Glutamatergic neuron (in vitro differentiated cells): ENCODE measurements at places on chromosomes 12 and 14. TPM values are rescaled to one million over a fixed set of nuclear protein-coding genes. Genes with fewer than 3 reads are reported as not detected.
A peak's percentile ranks its signal among the peaks of the same experiment; 100 is the strongest.

Gene LMBR1L
- total RNA-seq: 371 TPM

Gene SLC5A8
- not detected for total RNA-seq

Gene CIROP
- total RNA-seq: not detected

GRCh38 chr12:119826661-119827445 is 50.3 kb downstream of the CIT start:
- DNase-seq: no peak

DNA sequence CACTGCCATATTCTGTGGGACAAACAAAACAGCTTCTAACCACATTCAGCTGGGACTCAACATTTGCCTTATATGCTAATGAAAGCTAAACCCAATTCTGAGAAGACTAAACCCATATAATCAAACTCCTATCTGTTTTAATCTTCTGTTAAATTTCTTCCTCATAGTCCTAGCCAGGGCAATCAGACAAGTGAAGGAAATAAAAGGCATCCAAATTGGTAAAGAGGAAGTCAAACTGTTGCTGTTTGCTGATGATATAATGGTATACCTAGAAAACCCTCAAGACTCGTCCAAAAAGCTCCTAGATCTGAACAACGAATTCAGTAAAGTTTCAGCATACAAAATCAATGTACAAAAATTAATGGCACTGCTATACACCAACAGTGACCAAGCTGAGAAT is 157.1 kb downstream of the PHLDA1 start:
- DNase-seq: no peak

DNA sequence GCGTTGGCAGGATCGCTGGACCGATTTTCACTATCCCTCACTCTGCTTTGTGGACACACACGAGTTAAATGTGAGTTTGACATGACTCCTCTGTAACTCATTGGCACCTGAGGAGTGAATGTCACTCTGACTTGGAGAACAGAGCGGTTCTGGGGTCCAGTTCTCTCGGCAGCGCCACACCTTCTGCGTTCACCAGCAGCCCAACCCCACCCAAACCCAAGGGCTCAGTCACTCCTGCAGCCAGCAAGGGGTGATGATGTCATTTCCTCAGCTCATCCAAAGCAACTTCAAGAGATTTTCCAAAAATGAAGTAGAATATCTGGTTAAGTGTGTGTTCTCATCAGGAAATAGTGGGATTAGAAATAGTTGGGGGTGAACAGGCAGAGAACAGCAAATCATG is 36.3 kb downstream of the ADGRD1 start:
- no peak for DNase-seq

DNA sequence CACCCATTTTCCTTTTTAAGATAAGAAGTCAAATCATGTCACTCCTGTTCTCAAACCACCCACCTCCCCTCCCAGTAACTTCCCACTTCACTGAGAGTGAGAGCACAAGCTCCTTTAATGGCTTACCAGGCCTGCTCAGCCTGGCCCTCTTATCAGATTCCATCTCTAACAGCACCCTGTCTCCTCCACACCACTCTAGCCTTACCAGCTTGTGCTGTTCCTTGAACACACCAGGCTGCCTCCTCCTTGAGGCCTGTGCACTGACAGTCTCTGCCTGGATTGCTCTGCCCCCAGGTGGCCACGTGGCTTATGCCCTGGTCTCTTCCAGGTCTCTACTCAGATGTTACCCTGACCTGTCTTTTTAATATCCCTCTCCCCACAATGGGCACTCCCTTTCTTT is 40.1 kb upstream of the EVL start:
- peak; percentile 57 for DNase-seq

GRCh38 chr14:68131907-68132306 is 312.3 kb downstream of the RAD51B start:
- no peak for DNase-seq
